ENCODE measurements at places on chromosomes 16 and 17.

- peak; percentile 10 for DNase-seq
Measured at GRCh38 chr17:55577687-55578086, 66.4 kb upstream of the SMIM36 start.

DNA sequence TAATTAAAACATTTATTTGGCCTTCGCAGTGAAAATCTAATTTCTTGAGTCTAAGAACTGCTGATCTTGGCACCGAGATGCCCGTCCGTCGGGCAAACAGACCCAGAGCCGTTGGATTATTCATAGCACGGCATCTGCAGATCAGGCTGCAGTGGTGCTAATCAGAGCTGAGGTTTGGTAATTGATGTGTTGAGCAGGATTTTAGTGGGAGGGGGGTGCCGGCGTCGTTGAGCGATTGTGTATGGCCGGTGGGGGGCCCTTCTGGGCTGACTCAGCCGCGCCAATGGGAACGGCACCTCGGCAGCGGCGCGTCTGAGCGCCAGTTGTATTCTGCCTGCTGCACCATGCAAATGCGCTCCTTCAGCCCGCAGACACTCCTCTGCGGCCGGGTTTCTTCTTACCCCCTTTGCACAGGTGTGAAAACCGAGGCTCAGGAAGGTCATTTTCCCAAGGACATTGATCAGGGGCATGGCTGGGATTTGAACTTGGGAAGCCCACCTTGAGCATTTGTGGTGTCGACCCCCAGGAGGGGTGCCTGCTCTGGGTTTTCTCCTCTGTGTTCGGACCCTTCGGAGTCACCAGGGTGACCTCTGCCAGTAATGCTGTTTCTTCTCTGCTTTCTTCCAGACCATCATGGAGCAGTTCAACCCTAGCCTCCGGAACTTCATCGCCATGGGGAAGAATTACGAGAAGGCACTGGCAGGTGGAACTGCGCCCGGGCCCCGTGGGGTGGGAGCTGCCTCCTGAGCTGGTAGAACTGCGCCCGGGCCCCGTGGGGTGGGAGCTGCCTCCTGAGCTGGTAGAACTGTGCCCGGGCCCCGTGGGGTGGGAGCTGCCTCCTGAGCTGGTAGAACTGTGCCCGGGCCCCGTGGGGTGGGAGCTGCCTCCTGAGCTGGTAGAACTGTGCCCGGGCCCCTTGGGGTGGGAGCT is 18.4 kb downstream of the BAIAP2 start:
- no peak for DNase-seq

DNA sequence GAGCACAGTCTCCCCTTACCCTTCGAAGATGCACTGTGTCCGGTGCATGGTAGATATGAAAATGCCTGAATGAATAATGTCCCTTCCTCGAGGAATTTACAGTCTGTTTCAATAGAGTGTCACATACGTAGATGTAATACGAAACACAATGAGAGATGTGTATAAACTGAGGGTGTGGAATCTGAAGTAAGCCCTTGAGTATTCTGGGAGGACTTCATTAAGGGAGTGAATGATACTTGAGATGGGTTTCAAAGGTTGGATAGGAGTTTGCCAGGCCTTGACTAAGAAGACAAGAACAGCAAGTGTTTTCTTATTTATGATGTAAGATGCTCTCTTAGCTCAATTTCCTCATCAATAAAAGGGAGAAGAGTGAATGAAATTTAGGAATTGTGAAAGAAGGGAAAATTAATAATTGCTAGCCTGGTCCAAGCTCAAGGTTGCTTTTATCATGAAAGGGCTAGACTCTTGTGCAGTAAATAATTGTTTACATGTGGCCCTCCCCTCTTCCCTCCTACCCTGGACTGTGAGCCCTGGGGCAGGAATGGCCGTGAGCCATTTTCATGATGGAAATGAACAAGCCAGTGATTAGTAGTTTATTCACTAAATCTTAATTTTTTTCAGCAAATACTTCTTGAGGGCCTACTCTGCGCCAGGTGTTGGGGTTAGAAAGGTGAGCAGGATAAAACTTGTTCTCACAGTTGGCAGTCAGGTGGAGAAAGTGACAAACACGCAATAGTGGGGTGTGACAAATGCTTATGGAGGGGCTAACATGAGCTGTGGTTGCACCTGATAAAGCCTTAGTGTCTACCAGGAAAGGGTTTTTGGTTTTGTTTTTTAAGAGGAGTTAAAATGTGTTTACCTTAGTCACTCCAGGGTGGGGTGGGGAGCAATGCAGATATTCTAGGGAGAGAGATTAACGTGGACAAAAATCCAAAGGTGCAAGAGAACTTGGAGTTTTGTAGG is 1.6 kb downstream of the KIF22 start:
- DNase-seq = no peak

DNA sequence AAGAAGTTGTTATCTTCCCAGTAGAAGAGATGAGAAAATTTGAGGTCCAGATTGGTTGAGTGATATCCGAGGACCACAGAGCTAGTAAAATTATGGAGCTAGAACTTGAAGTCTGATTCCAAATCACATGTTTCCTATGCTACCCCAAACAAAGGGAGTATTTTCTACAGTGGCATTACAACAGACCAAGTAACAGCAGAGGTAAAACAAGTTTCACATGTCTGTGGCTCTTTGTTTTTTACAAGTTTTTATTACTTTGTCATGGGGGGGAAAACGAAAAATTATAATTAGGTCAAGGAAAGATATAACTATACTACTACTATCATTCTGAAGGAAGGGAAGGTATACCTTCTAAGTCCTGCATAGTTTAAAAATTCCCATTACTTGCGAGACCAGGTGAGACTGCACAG is 49.4 kb downstream of the KANSL1 start:
- no peak for DNase-seq

GRCh38 chr17:50946891-50947781 is 81.0 kb upstream of the TOB1 start:
- DNase-seq = no peak

DNA sequence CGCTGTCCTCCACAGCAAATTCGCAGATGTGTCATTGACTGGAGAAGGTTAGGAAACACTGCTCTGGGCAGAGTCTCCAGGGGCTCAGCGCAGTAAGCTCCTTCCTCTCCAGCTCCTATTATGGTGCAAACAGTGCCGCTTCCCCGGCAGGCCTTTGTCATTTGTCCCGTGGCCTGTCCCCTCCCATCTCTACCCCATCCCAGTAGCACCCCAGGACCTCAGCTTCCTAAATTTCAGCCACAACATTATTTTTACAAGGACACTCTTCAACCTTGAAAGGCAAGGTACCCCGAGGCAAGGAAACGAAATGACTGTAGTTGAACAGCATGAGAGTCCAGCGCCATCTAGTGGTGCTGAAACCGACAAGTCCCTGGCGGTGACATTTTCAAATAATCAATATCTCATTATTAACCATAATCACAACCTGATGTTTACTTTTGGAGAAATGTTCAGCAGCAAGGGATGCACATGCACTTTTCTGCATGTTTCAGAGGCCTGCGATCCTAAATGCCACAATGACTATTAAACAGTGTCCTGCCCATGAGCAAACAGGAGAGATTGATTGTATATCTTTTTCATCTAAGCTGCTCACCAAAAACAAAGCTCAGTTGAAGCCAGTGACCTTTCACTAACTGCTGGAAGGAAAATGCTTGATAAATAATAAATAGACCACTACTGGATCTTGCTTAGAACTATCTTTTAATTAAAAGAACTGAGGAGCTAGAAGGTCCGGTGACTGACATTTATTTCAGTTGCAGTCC is 16.5 kb downstream of the MRPS23 start:
- peak; percentile 63 for DNase-seq

DNA sequence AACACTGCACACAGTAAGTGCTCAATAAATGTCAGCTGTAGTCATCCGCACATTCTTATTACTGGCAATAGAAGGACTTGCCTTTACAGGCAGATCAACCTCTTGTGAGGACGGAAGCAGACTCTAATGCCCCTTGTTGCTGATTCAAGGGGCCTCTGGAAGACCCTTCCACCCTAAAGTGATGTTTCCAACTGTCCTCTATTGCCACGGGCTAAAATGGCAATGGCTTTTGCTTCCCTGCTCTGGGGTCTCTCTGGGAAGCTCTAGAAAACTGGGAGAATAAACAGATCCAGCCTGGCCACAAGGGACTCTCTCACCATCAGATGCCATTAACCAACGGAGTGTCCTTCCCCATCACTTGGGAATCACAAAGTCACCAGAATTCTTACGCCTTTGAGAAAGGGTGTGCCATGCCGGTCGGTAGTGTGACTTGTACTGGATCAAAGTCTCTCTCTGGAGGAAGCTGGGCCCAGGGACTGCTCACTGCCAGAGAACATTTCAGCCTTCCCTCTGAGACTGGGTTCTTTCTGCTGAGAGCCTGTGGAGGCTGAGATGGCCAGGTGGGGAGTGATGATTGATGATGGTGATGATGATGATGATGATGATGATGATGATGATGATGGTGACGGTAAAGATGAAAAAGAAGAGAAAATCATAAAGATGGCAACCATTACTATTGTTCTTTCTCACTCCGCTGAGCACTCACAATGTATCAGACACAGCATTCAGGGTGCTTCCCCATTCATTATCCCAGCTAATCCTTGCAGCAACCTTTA is 146.8 kb downstream of the CYLD start:
- no peak for DNase-seq

- no peak for DNase-seq
Measured at GRCh38 chr17:42895185-42895555, 5.4 kb upstream of the G6PC1 start.

DNA sequence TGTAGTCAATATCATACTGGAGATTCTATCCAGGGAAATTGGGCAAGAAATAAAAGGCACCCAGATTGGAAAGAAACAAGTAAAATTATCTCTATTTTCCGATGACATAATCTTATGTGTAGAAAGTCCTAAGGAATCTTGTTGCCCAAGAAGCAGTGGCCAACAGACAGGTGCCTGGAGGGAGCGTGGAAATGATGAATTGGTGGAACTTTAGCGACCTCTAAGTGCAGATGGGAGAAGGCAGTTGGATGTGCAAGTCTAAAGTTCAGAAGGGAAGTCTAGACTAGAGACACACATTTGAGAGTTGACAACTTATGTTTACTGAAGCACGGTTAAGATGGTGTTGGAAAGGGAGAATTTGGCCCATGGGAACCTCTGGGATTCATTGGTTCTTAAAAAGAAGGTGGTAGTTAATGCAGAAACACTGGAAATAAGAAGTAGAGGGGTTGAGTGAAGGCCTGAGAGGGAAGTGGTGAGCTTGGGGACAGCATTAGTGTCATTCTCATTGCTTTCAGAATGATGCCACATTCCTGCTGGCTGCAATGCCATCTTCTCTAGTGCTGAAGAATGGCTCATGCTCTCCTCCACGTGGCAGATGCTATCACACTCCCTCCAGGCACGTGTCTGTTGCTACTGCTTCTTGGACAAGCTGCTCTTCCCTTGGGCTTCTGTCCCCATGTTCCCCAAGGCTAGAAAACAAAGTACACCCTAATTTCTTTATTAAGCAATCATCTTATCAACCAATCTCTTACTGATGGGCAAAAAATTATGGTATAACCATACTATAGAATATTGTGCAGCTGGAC is 24.0 kb downstream of the TAT start:
- no peak for DNase-seq

DNA sequence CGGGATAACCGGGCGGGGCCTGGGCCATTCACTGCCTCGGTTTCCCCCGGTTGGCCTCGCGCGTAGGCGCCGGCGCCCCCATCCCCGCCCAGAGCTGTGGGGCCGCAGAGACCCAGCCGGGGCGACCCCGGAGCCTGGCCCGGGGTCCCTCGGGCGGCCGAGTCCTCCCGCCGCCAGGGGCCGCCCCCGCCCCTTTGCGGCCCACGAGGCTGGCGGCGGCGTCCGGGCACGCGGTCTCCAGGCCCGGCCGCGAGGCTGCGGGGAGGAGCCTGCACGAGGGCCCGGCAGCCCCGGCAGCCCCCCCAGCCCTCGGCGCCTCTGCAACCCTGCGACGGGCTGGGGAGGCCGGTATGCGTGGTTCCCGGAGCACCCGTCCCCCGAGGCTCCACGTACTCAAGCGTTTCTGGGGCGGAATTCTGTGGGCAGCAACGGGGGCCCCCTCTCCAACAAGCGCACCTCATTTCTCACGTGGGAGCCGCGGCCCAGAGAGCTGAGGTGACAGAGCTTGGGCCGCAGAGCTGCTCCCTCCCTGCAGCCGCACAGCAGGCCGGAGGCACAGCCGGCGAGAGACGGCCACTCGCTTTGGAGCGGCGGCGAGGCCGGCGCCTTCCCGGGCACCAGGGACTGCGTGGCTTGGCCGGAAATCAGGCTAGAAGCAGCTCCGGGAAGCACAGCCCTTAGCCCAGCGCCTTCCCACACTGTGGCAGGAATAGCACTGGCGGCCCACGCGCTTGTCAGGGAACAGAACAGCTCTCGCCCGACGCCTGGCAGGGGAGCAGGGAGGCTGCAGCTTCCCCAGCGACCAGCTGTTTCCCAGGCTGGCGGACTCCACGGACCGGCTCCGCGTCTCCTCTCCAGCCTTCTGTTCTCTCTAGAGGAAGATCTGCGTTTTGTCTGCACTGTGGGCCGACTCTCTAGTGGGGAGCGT is 867 bp upstream of the LIMD2 start:
- DNase-seq = peak; percentile 51

- no peak for DNase-seq
Measured at GRCh38 chr17:33498069-33498468, 205.0 kb upstream of the ASIC2 start.

DNA sequence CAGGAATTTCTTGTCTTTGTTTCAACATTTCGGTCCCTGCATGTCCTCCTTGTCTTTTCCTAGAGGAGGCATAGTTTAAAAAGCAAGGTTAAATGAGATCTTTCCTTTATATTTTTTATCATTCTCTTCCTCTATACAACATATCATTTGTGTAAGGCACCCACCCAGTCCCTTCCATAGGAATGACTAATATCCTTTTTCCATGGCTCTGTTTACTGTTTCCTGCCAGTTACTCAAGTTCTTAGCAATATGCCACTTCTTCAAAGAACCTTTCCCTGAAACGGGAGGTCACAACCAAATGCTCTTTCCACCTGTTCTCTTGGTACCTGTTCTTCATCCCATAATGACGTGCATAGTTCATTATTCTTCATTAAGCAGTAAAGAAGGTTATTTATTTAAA is 1237.1 kb upstream of the GOT2 start:
- no peak for DNase-seq

GRCh38 chr17:596763-597644 is 117.6 kb downstream of the VPS53 start:
- peak; percentile 15 for DNase-seq
